ENCODE measurements at places on chromosomes 5 and 9.

GRCh38 chr9:129574911-129575585, 45.9 kb downstream of the C9orf50 start:
- DNase-seq: peak; percentile 44

GRCh38 chr5:124604419-124604818, 142.0 kb downstream of the ZNF608 start:
- DNase-seq: no peak

DNA sequence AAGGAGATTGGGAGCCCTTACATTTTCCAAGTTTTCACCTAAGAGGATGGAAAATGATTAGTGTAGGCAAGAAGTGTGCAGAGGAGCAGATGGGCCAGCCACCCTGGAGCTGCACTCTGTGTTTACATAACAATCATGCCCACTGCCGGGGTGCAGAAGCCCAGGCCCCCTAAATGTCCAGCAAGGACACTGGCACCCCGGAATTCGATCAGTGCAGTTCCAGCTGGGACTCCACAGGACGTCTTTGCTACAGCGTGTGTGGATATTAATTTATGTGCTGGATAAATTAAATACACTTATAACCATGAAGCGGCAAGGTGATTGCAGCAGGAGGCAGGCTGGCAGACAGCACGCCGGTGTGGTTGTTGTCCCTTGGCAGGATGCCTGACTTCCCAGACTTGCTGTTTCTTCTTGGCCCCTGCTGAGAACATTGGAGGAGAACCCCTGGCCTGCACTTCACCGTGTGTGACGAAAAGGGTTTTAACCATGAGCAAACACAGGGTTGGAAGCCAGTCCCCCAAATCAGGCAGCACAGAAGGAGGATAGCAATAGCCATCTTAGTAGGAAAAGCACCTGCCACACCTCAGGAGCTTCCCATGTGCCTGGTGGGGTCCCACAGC, 73.7 kb downstream of the GADD45G start:
- DNase-seq: no peak

DNA sequence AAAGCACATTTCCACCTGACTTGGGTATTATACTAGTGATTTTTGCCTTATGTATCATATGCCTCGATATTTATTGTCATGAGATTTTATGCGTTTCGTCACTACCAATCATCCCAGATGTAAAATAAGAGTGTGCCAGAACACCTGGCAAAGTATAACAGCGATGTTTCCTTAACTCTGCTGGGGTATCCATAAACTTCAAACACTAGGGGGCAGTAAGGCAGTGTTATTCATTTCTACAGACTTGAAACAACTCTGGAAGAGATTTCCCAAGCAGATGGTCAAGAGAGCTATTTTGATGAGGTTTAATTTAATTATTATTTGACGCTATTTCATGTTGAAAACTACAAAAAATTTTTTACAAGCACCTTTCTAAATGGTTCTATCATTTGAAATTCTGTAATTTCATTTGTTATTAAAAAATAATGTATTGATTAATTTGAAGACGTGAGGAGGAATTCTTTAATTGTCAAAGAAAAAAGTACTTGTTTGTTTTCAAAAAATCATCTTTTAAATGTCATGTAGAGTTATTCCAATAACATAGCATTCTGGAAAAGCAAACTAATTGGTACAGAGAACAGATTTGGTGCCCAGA, 388.5 kb upstream of the CTNND2 start:
- DNase-seq: no peak

DNA sequence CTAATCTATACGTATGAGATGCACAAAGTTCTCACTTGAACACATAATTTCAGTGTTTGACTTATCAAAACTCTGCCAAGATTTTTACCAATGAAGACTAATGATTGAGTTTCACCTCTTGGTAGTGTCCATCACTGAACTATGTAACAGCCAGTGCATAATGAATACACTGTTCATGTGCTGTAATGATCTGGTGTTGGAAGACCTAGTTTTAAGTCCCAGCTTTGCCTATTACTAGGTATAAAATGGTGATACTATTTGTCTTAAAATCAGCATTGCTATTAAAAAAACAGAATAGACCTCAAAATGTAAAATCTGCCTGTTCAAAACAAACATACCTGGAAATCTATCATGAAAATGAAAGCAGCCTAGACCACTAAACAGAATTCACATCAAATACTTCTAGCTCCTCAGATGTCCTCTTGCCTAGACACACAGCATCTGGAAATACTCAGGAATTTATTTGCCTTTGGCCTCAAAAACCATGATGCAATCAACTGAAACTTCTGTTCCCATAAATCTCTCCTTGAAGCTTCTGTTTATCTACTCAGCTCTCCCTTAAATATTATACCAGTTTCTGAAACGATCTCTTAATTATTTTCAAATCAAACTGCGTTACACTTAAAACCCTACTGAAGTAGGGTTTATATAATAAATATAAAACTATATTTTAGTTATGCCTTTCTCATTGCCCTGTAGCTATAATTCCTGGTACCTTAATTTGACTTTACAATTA, 38.1 kb downstream of the MRPS27 start:
- DNase-seq: no peak

DNA sequence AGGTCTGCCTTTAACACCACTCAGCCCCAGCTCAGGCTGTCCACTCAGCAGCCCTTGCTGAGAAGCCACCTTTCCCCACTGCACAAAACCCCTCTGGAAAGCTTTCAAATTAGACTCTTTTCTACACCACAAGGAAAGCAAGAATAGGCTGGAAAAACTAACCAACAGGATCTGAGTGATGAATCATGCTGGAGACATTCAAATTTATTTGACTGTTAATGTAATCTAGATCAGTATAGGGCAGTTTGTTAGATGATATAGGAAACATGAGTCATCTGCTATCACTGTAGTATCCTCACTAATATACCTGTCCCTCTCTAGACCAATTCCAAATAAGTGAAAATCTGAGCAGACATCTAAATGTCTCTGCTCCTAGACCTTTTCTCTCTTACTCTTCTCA, 127.8 kb upstream of the PAM start:
- no peak for DNase-seq

DNA sequence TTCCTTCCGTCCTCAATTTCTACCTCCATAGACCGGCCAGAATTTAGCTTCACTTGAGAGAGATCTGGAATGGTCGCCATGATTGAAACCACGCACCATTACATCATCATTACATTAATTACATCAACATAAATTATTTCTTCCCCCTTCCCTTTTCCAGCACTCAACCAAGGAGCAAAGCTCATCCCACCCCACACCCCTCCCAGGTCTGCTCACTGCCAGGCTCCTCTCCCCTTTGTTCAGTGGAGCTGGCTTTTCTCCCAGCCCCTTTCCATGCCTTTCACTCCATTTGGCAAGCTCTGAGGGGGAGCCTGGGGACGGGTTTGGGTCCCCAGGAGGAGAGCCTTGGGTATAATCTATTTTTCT, 8.4 kb downstream of the RACK1 start:
- no peak for DNase-seq

DNA sequence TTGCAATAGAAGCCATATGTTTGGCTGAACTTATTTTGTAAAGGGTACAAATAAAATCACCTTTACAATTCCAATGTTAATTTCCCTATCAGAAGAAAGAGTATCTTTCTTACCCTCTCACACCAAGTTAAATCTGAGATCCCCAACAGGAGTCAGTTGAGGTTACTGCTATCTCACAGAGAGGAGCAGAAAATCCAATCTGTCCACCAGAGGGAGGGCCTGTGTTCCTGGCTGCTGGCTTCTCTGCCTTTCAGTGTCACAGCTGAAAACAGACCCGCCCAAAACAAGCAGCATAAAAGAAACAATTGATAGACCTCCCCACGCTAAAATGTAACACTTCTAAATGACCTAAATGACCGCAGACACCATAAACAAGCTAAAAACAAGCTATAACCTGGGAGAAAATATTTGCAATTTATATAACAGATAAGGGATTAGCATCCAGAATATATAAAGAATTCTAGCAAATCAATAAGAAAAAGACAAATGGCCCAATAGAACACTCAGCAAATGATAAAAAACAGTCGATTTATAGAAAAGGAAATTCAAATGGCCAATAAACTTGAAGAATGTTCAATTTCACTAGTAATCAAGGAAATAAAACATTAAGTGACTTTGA, 24.5 kb upstream of the MVB12B start:
- DNase-seq: no peak

DNA sequence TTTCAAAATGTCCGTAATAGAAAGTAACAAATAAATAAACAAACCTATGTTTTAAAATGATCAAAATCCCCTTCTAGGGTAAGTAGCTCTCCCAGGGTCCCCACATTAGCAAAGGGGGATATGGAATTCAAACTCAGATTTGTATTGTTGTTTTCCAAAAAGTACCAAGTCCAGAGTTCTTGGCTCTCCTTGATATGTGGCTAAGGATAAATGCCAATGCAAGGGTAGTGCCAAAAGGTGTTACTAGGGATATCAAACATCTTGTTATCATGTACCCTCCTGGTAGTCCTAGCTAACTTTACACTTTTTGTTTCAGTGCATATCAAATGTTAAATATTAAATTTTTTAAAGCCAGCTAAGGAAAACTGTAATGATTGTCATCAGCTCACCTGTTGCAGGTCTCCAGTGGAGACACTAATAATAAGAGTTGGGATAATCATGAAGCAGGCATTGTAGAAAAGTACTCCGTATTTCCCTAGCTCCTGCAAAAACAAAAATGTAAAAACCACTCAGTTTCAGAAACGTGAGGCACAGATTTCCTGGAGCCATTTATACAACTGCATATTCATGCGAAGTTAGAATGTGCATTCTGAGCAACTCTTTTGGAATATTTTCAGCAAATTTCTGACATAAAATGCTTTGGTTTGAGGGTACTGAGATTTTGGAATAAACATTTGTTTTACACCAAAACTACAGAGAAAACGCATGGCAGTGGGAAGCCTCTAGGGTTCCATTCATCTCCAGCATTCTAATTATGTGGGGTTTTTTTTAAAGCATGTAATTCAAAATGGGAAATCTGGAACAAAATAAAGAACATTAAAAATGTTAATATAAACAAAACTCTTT, 39.8 kb downstream of the SLC35D2 start:
- DNase-seq: no peak

DNA sequence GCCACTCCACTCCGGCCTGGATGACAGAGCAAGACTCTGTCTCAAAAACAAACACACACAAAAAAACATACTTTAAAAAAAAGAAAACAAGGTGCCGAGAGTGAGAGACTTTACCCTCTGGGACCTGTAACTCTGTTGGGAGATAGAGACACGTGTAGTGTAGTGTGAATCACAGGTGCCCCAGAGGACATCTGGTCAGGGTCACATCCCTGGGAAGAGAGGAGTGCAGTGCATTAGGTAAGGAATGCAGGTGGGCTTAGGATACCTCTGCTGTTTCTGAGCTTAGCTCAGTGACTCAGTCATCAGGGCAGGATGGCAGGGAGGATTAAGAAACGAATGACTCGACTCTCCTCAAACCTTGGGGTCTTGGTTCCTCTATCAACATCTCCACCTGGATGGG, 174.6 kb downstream of the GOLPH3 start:
- no peak for DNase-seq

GRCh38 chr5:30099634-30100033, 1093.9 kb upstream of the CDH6 start:
- peak; percentile 31 for DNase-seq

DNA sequence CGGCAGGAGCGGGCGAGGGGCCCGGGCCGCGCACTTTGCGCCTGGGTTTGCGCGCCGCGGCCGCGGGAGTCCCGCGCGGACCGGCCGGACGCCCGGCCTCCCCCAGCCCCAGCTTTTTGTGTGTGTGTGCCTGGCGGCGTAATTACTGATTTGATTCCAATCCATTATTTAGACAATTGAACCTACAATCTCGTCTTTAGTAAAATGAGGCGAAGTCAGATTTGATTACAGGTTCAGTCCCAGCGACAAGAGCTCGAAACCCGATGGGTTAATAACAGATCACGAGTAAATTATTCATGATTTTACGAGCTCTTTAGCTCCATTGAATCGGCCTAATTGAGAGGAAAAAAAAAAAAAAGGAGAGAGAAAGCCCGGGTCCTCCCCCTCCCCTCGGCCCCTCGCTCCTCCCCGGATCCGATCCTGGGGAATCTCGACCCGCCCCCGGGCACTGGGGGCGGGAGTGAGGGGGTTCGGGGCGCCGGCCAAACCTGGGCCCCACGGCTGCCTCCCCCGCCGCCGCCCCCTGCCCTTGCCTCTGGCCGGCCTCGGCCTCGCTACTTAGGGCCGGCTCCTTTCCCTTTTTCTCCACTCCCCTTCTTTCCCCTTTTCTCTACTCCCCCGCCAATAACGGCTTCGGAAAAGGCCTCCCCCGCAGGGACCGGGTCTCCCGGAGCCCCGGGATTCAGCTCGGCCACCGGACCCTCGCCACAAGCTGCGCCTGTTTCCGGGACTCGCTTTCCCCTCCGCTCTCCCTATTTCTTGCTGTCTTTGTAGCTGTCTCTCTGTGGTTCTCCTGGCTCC, 6.6 kb downstream of the LHX2 start:
- no peak for DNase-seq

GRCh38 chr5:151252762-151253604, at the start of gene GM2A:
TSS of gene GM2A (plus strand) at chr5:151253185. CDS start at chr5:151253217, 32 bp downstream.
- peak; percentile 98 for DNase-seq

DNA sequence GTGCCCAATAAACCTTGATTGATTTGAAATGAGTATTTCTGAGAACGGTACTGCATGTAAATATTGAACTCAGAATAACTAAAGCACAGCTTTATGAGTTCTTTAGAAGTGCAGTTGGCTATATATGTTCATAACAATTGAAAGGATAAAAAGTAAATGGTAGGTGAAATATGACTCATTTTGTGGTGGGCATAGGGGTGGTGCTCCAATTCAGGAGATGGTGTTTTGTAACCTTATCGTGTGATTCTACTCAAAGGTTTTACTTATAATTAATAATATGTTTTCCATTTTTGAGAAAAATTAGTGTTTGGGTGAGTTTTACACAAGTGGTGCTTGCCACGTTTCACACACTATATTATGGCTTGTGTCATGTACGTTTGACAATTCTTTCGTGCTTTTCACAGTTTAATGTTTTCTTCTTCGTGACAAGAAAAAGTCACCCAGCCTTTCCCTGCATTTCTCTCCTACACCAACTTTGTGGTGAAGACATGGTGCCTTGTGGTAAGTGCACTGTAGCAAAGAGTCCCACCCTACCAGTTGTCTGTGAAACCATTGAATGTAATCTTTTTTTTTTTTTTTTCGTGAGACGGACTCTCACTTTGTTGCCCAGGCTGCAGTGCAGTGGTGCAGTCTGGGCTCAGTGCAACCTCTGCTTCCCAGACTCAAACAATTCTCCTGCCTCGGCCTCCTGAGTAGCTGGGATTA, 492.5 kb upstream of the SGCD start:
- DNase-seq: no peak

GRCh38 chr9:135857371-135857786, 50.0 kb downstream of the CAMSAP1 start:
- DNase-seq: no peak

DNA sequence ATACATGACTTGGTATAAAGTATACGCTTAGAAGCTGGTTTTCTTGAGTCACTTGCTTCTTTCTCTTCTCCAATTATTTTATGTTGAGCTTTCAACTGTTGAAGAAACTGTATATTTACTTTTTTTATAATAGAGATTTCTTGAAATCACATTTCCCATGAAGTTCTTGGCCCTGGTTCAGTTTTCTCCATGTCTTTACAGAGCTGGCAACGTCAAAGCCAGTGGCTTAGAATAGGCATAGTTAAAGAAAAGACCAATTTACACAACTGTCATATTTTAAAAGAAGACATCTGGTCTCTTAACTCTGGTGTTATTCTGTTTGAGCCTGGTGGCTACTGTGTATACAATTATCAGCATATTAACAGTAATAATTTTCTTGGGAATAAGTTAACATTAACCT, 1249.3 kb downstream of the CDH12 start:
- DNase-seq: no peak

GRCh38 chr9:120837921-120838320, 4.8 kb downstream of the PSMD5 start:
- DNase-seq: no peak
